ENCODE measurements at places on chromosomes 1 and 21. TPM values are rescaled to one million over a fixed set of nuclear protein-coding genes. Genes with fewer than 3 reads are reported as not detected.

Gene SLC50A1
- total RNA-seq: 32.7 TPM

Gene S100A12
- not detected for total RNA-seq

Gene SPRR2B
- total RNA-seq: not detected

Gene PAX7
- total RNA-seq: not detected

Gene VANGL2
- 7.2 TPM for total RNA-seq

Gene FBXO2
- total RNA-seq: 0.51 TPM

Gene S100A8
- not detected for total RNA-seq

Gene NOC2L
- total RNA-seq: 132 TPM

Gene G0S2
- total RNA-seq: 12.9 TPM

Gene TMEM269
- not detected for total RNA-seq

Gene ZNF669
- total RNA-seq: 11.3 TPM

Gene HSPA6
- total RNA-seq: 0.12 TPM
